ENCODE measurements at places on chromosomes 7 and 10. TPM values are rescaled to one million over a fixed set of nuclear protein-coding genes. Genes with fewer than 3 reads are reported as not detected.

Gene SPDYE6
- total RNA-seq: not detected

Gene CDC14C
- total RNA-seq: not detected

Gene EIF5AL1
- total RNA-seq: 0.38 TPM

Gene AKR1C4
- not detected for total RNA-seq

Gene SCIN
- 0.09 TPM for total RNA-seq
